ENCODE measurements at places on chromosomes 11 and 22.

- DNase-seq, result no peak
These were observed 110.8 kb downstream of the CEP164 start for GRCh38 chr11:117438371-117439000.

GRCh38 chr22:38862375-38863329 lies 9.4 kb downstream of the CBX6 start:
- DNase-seq, result no peak

DNA sequence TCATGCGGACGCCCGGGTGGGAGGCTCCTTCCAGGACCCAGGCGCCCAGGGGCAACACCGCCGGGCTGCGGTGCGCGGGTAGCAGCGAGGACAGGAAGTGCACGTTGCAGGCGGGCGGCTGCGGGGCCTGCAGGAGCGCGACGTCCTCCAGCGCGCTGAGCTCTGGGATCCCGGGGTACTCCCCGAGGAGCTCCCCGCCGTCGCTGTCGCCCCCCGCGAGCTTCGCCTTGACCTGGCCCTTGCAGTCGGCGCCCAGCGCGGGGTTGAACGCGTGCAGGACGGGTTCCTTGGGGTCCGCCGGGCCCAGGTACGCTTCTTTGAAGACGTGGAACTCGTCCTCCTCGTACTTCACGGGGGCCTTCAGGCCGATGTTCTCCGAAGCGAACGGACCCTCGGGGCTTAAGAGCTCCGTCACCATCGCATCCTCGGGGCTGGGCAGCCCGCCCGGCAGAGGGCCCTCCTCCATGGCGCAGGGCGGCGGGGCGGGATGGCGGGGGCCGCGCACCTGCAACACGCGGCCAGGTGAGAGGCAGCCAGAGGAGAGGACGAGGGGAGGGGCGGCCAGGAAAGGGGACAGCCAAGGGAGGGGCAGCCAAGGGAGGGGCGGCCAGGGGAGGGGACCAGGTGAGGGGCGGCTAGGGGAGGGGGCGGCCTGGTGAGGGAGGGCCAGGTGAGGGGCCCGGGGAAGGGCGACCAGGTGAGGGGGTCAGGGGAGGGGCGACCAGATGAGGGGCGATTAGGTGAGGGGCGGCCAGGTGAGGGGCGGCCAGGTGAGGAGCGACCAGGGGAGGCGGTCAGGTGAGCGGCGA lies 921 bp downstream of the TESMIN start:
- peak; percentile 13 for DNase-seq

DNA sequence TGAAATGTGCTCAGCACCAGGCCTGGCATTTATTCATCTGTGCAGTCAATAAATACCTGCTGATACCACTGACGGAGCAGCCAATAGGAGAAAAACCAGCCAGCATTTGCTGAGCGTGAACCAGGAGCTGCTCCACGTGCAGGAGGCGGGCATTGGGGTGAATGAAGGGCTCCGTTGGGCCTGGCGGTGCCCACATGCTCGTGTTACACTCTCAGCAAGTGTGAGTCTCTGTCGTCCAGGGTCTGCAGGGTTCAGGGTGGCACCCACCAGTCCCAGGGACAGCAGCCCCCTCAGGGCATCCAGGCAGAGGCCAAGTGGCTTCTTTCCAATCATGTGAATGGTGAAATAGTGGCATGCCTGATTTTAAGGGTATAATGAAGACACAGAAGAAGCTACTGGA lies 4.2 kb upstream of the RPS19BP1 start:
- DNase-seq, result no peak

- DNase-seq, result no peak
These were observed 32.2 kb downstream of the ARRB1 start for GRCh38 chr11:75319035-75319877.

DNA sequence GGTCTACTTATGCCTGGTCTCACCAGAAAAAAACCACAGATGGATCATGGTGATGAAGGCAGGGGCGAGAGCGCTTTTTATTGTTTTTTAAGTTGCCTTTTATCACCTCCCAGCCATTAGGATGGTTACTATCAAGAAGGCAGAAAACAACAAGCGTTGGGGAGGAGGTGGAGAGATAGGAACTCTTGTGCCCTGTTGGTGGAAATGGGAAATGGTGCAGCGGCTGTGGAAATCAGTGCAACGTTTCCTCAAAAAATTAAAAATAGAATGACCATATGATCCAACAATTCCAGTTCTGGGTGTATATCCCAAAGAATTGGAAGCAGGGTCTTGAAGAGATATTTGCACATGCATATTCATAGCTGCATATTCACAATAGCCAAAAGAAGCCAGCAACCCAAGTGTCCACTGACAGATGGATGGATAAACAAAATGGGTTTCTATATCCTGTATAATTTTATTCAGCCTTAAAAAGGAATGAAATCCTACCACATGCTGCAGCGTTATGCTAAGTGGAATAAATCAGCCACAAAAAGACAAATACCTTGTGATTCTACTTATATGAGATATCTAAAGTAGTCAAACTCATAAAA lies 20.5 kb upstream of the ACRV1 start:
- DNase-seq, result no peak

GRCh38 chr11:64119700-64120099 lies 46.2 kb downstream of the MACROD1 start:
- no peak for DNase-seq

- DNase-seq, result no peak
These were observed 709 bp downstream of the FTH1 start for GRCh38 chr11:61966734-61967115.

DNA sequence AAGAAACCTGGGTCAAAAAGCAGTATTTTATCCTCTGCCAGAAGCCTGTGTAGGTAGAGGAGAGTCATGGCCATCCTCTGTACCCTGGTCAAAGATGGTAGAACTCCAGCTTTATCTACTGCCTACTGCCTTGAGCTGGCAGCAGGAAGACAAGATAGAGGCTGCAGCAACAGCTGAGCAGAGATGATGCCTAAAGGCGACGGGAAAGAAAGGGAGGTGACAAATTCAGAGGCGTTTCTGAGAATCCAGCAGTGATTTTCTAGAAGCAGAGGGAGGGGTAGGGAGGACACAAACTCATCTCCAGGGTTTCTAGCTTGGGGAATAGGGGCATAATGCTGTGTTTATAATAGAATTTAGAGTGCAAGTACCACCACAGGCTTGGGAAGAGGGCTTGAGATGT lies 15.5 kb upstream of the C1QTNF4 start:
- DNase-seq, result no peak

DNA sequence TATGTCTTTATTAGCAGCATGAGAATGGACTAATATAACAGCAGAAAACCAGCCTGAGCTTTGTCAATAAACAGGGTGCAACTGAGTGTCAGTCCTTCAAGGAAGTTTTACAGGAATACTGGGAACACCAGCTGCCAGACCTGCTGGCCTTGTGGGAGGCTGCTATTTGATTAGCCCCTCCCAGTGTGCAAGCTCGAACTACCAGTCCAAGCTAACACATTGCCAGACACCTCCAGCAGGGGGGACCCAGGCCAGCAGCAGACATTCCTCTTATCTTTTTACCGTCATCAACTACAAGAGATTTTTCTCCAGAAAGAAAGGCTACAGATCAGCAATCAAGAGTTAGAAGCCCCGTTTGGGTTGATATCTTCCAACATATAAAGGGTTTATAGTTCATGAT lies 942.8 kb upstream of the TENM4 start:
- DNase-seq, result no peak

DNA sequence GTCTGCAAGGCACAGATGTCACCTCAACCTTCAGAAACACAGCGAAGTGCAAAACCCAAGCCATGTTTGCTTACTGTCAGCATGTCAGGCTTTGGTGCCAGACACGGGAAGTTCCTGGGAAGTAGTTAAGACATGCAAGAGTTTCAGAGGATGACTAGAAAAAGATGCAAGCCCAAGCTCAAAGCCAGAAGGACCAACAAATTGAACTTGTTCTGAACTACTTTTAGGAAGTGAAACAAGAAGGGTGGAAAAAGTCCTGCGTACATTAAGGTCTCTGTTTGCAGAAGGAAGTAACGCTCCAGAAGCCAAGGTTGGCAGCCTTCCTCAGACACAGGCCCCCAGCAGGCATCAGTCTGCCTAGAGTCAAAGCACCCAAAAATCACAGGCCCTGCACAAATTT lies 2.6 kb downstream of the AP1B1 start:
- peak; percentile 60 for DNase-seq

- peak; percentile 29 for DNase-seq
These were observed 2.5 kb upstream of the CALCA start for GRCh38 chr11:14974515-14975251.

- DNase-seq, result no peak
These were observed 263.0 kb downstream of the OPCML start for GRCh38 chr11:133269267-133269666.

- DNase-seq, result no peak
These were observed 1462.9 kb upstream of the RAG2 start for GRCh38 chr11:38060920-38061319.

GRCh38 chr22:19434401-19434800 lies 2.1 kb downstream of the MRPL40 start:
- DNase-seq, result no peak

DNA sequence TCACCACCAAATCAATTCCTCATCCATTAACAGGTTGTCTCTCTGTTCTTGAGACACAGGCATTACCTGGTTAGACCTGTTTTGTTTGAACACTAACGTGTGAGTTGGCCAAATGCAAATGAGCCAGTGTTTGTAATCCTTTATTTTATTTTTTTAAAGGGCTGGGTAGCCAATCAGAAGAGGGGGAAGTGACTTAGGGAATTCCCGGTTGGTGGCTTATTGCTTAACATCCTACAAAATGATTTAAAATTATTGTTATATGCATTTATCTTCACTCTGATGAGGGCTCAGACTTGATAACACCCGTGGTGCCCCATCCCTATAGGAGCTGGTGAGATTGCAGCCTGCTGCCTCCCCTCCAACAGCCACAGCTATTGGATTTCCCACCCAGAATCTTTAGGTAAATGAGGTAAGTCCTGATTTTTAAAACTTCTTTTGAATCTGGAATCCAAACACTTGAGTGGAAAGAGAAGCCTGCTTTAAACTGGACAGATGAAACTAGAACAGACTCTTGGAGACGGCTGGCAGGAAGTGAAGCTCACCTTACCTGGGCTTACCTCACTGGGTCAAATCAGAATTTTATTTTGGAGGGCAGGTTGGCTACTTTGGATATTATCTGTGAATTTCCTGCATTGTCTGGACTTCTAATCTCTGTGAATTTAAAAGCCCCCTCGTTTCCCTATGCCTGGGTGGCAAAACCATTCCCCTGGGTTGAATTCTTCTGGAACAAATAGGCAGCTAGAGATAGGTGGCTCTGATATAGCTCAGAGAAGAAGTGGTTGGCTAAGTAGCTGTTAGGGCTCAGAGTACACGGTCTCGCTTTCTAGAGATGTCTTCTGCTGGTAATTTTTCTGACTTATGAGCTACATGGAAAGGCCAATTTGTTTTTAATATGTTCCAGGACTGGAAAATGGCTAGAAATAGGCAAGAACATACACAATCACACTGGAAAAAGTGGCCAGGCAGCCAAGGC lies at the start of gene EHF:
EHF (plus strand) TSS at position 274 of the 973 bp plus-strand sequence. CDS start 21,538 bp downstream, outside the sequence.
- no peak for DNase-seq

DNA sequence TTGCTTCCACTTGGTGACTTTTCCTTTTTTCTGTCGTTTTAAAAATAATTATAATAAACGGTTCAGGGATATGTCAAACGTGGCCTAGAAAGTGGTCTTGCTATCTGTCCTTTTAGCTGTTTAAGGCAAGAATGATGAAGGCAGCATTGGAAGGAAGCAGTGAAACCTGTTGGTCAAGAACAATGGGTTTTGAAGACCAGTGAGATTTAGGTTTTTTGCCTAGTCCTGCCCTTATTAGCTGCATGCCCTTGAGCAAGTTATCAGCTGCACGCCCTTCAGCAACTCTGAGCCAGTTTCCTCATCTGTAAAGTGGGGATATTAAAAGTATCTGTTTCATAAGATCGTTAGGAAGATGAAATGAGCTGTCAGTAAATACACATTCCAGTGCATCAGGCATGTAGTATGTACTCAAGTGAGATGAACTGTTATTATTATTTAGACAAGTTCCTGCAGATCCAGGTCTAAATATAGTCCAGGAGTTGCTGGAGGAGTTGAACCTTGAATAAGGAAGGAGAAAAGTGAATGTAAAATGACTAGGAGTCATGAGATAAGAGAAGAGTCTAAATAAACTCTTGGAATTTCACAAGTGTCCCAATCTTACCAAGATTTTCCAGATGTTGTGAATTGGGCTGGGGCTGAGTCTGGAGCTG lies 90.8 kb upstream of the HSD17B12 start:
- no peak for DNase-seq

- DNase-seq, result no peak
These were observed 105.7 kb downstream of the RASSF10 start for GRCh38 chr11:13114566-13115379.

GRCh38 chr22:27110665-27111451 lies 453.5 kb downstream of the MIAT start:
- no peak for DNase-seq

DNA sequence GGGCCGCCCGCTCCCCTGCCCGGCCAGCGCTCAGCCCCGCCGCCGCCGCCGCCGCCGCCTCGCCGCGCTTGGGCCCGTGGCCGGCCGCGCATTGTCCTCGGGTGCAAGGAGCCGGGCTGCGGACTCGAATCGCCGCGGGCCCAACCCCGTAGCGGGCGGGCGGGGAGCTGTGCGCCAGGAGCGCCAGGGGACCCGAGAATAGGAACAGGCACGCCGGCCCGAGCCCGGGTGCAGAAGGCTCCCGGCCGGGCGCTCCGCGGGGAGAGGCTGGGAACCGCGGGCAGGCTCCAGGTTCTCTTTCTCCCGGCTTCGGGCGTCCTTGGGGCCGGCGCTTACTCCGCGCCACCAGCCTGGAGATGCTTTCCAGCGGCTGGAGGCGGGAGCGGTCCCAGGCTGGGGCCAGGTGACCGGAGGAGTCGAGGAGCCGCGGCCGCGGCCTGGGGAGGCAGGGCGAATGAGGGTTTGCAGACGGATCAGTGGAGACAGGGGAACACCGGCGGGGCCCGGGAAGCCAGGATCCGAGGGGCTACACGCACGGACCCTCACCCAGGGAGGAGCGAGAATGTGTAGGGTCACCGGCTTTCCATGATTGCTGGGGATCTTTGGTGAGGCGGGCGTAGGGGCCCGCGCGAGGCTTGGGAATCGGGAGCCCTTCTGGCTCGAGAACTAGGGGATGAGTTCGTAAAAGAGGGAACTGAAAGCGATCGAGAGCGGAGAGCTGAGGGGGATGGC lies 726 bp downstream of the PKNOX2 start:
- peak; percentile 29 for DNase-seq

- DNase-seq, result no peak
These were observed 2.5 kb downstream of the SCO2 start for GRCh38 chr22:50522806-50523438.

DNA sequence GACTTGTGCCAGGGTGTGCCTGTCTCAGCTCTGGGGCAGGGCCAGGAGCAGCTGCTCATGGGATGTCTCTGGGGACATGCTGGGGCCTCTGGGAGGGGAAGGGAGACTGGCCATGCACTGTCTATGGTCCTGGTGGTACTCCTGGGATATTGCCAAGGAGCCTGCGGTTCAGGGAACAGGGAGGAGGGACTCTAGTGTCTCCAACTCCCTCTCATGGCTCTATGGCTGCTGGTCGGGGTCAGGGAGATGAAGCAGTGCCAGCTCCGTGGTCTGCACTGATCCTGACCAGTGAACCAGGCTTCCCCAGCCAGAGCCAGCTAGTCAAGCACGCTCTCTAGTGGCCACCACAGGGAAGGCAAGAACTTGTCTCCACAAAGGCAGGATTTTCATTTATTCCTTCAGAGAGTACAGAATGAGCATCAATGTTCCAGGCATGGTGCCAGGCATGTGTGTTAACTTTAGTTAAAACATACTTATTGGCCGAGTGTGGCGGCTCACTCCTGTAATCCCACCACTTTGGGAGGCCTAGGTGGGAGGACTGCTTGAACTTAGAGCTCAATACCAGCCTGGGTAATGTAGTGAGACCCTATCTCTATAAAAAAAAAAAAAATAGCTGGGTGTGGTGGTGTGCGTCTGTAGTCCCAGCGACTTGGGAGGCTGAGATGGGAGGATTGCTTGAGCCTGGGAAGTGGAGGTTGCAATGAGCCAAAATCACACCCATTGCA lies 2.5 kb upstream of the BEST1 start:
- peak; percentile 63 for DNase-seq

- DNase-seq, result no peak
These were observed 83.4 kb upstream of the SORL1-AS1 start for GRCh38 chr11:121536126-121536525.

All from memory B cell (primary cell).